ENCODE measurements at places on chromosomes 3 and 15.

GRCh38 chr3:27521179-27521871, 37.1 kb upstream of the SLC4A7 start:
- no peak for DNase-seq

DNA sequence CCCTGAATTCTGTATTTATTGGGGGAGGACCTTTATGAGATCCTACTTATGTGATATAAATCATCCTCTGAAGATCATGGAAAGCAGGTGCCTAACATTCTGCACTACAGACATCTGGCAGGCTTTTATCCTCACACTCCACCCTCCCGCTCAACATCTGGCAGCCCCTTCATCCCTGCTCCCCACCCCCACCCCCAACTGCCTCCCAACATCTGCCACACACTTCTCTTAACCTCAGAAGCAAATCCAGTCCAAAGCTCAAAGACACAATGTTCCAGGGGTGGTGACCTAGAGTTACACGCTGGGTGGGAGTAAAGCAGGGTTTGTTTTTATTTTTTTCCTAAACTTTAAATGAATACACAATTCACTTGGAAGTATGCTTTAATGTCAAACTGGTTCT, 184.5 kb upstream of the ATP11B start:
- no peak for DNase-seq

DNA sequence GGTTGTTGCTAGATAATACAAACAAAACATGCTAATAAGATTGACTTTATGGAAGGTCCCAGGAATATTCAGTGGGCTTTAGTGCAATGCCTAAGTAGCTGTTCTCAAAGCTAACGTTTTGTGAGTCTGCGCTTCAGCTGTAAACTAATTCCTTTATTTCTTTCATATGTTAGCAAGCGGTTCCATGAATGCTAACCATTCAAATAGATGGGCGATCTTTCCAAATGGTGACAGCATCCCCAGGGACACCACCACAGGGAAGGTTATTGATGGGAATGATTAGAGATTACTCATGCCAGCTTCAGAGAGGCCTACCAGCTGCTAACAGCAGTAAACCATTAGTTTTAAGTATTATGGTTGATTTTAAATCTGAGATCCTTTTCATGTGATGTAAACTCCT, 405.7 kb upstream of the MCTP2 start:
- DNase-seq, result no peak

DNA sequence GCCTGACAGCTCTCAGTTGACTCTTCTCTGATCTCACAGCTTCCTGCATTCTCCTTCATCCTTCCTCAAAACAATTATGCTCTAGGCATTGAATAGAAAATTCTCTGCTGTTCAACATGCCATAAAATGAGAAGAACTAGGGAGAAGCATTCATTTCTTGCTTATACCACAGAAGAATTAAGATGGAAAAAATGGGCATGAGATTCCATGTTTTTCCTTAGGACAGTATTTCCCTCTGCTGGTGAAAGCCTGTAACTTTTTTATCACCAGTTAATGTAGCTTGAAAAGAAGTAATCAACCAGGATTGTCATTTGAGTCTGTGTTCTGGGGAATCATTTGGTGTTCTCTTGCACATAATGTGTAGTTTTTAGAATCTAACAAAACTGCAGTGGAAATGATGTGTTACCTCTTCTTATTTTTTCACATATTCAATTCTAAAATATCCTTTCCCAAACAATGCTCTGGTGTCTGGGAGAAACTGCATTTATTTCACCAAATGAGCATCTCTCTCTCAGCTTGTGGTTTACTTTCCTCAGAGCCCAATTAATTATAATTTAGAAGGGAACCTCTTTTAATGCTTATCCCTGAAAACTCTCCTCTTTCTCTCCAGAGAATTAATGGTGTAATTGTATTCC, 92.8 kb upstream of the DCBLD2 start:
- DNase-seq, result no peak

DNA sequence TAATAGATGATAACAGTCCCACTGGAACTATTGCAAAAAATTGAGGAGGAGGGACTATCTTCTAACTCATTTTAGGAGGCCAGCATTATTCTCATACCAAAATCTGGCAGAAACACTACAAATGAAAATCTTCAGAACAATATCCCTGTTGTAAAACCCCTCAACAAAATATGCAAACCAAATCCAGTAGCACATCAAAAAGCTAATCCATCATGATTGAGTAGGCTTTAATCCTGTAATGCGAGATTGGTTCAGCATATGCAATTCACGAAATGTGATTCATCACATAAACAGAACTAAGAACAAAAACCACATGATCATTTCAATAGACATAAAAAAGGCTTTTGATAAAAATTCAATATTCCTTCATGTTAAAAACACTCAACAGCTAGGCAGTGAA, 23.9 kb upstream of the PLSCR2 start:
- DNase-seq, result no peak

GRCh38 chr3:197791892-197792647, 1.0 kb downstream of the LRCH3 start:
- DNase-seq, result peak; percentile 15

- no peak for DNase-seq
Measured at GRCh38 chr3:123841476-123842238, 42.5 kb downstream of the MYLK start.

DNA sequence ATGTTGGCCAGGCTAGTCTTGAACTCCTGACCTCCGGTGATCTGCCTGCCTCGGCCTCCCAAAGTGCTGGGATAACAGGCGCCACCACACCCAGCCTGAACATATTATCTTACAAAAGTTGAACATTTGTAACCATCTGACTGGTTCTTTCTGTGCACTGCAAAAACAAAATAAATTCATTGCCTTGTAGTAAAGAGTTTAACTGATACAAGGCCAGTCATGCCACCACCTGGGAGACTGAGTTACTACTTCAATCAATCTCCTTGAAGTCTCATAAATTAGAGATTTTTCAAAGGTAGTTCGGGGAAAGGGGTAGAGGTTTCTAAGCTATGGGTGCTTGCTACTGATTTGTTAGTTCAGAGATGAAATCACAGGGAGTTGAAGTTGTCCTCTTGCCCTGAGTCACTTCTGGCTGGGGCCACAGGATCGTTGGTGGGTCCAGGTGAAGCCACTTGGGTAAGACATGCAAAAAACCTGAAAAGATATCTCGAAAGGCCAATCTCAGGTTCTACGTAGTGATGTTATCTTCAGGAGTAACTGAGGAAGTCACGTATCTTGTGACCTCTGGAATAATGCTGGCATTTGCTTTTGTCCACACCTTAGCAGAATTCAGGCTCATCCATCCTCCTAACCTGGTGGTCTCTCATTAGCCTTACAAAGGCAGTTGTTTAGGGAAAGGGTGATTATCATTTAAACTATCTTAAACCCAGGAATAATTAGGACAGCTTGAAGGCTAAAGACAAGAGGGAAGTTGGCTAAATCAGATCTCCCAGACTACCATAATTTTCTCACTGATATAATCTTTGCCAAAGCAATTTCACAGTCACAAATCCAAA, 33.7 kb downstream of the ZBTB11 start:
- no peak for DNase-seq

DNA sequence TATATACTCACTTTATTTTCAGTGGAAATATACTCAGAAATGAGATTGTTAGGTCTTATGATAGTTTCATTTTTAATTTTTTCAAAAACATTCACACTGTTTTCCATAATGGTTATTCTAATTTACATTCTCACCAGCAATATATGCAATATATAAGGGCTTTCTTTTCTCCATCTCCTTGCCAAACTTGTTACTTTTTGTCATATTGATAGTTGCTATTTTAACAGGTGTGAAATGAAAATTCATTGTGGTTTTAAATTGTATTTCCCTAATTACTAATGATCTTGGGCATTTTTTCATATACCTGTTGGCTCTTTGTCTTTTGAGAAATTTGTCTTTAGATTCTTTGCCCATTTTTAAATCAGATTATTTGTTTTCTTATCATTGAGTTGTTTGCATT, 325.2 kb downstream of the DIPK2A start:
- no peak for DNase-seq

GRCh38 chr15:85578941-85579701, 198.7 kb downstream of the AKAP13 start:
- DNase-seq, result no peak

DNA sequence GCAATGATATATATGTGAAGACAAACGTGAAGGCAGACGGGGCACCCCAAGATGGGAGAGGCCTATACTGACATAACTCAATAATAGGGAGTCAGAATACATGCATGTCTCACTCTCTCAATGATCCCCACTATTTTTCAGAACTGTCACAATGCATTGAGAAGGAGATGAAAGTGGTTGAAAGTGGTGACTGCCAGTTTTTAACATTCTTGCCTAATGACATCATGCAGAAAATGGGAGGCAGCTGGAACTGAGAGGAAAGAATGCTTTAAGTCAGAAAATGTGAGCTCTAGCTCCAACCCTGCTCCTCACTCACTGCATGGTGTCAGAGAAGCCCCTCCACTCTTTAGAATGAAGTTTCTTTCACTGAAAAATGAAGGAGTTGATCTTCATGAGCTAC, 55.3 kb upstream of the P2RY1 start:
- DNase-seq, result no peak

- DNase-seq, result no peak
Measured at GRCh38 chr3:70861234-70861633, 548.8 kb upstream of the MDFIC2 start.

- no peak for DNase-seq
Measured at GRCh38 chr15:52682781-52683180, 3.6 kb upstream of the ATOSA start.

DNA sequence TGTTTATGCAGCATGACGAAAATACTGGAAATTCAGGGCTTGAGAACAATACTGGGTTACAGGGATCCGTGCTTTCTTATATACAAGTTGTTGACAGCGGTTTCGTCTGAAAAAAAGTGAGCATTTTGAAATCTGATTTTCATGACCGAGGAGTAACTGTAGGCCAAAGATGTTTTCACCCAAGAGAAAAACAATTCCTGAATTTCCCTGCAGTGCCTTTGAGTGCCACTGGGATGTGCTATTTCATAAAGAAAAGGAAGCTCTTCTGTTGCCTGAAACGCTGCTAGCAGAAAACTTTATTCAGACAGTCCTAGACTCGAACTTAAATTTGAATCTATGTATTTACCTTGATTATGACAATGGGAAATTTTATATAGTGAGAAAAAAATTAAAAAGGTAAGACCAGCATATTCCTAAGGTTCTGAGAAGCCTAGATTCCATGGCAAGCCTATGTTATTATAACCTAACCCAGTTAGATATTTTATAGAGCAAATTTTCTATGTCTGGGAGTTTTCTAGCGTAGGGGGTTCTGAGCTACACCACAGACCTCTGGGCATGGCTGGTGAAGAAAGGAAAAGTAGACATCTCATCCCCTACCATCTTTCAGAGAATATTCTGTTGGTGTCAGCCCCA, 30.2 kb downstream of the KCNAB1 start:
- peak; percentile 36 for DNase-seq

- no peak for DNase-seq
Measured at GRCh38 chr15:93341164-93341563, 252.2 kb upstream of the RGMA start.

DNA sequence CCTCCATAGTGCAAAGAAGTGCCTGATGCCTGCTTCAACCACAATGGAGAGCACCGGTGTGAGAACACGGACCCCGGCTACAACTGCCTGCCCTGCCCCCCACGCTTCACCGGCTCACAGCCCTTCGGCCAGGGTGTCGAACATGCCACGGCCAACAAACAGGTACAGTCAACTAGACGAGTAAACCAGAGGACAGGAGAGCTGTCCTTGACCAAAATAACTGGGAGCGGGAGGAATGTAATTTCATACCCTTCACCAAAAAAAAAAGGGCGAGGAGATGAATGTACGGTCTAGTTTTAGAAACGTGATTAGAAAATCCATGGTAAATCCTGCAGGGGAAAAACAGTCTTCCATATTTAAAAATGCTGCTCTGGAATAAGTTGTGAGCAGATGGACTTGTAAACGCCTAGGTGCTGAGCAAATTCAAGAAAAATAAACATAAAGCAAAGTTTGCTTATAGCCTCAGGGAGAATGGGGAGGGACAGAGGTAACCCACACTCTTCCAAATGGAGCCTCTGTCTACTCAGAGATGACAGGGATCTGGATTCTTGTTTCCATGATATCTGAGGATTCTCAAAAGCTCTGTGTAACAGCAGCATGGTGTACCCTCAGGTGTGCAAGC, 8.4 kb downstream of the THBS1 start:
- DNase-seq, result no peak

DNA sequence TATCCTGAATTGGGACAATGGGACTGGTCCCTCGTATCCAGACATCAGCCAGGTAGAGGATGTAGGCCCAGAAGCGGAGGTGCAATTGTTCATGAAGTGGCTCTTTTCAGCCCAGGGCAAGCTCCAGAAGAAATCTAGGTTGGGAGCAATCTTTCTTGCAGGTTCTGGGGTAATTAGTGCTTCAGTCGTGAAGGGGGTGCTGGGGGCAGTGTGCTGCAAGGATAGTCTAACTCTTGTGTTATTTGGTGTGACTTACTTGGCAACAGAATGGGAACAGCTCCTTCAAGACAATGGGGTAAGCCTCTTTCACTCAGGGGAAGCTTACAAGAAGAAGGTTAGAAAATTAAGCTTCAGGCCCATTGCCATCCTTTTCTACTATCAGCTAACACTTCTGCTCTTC, 273.0 kb downstream of the DIPK2A start:
- no peak for DNase-seq

- no peak for DNase-seq
Measured at GRCh38 chr15:22845289-22845900, 6.9 kb downstream of the NIPA2 start.

DNA sequence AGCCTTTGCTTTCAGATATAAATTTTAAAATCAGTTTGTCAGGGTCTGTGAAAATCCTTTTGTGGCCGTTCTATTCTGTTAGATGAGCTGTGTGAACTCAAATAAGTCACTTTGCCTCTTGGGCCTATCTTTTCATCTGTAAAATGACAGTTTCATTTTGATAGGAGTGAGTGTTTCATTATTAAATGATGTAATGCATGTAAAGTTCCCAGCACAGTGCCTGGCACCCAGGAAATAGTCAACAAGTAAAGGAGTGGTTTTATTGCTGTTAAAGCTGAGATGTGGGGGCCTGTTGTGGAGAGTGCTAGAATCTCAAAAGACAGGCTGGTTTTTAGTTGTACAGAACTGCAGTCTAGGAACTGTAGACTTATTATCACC, 394.5 kb upstream of the CFAP20DC start:
- DNase-seq, result no peak

- no peak for DNase-seq
Measured at GRCh38 chr3:146148468-146148931, 12.5 kb downstream of the PLOD2 start.

- DNase-seq, result no peak
Measured at GRCh38 chr15:85860394-85861161, 65.9 kb upstream of the KLHL25 start.

Data from COR-L47 (cell line).